Body of pancreas (tissue), 4 donors: ENCODE measurements at places on chromosomes 7 and 10. TPM values are rescaled to one million over a fixed set of nuclear protein-coding genes. Genes with fewer than 3 reads are reported as not detected.

DNA sequence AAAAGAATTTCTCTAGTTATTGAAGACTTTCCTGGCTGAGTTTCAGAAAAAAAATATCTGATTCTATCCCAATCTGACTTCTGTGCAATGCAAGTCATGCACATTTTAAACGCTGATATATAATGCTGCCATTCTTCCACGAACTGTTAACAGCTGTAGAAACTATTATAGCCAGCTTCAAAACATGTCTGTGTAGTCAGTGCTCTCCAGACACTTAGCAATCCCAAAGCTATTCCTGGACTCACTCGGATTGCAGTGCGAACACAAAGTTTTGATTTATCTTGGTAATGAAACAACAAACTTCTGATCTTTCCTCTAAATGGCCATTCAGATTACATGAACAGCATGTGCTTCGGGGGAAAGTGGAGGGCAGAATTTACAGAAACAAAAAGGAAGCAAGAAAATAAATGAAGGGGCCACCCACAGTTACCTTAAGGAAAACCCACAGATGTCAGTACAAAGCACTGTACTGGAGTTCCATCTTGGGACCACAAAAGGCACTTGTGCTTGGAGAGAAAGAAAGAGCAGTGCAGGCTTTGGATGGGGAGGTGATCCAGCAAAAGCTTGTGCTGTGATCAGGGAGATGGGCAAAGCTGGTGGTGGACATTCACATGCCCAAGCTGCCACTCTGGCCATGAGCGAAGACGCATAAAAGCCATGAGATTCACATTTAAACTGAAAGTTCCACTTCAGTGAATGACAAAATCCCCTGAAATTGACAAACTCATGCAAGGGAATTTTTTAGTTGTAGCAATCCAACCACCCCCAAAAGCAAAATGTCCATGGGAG is 32.1 kb upstream of the ADO start:
- H3K27ac ChIP-seq: no peak overlapping the region
- no peak for DNase-seq
- H3K4me3 ChIP-seq: no peak overlapping the region
- H3K4me1 ChIP-seq: no peaks in the 10 kb centered on the region
- H3K36me3 ChIP-seq: no peaks in the 10 kb centered on the region
- no peaks in the 10 kb centered on the region for H3K27me3 ChIP-seq

- H3K4me1 ChIP-seq: no peaks in the 10 kb centered on the region
- no peak overlapping the region for H3K4me3 ChIP-seq
- no peaks in the 10 kb centered on the region for H3K36me3 ChIP-seq
- DNase-seq: no peak
- H3K27me3 ChIP-seq: no peaks in the 10 kb centered on the region
Measured at GRCh38 chr10:20644421-20644820, 252.7 kb downstream of the NEBL start.

DNA sequence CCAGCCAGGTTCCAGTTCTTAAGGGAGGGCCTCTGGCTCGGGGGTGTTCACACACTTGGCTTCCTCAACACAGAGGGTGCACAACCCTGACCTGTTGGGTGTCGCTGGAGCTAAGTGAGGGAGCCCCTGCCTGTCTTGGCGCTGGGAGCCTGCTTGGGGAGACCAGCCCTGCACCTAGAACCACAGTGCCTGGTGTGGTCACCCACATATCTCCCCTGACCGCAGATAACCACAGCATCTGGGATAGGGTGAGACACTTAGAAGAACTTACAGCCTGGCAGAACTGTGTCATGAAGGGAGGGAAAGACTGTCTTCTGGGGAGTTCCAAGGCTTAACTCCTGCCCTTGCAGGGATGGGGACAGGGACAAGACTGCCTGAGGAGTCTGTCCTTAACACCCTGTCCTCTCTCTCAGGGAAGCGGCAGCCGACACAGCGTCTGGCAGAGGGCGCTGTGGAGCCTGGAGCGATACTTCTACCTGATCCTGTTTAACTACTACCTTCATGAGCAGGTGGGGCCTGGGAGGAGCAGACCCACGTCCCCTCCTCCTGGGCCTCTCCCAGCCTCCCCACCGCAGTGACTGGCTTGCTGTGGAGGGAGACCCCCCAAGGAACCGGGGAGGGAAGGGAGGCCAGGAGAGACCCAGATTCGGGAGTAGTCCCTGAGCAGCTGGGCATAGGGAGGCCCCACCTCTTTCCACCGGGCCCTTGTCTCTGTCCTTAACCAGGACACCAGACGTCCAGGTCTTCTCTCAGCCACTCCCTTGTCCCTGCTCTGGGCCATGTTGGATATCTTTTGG is 59.0 kb downstream of the PALD1 start:
- DNase-seq: peak; percentile 34
- no peaks in the 10 kb centered on the region for H3K36me3 ChIP-seq
- no peak overlapping the region for H3K4me3 ChIP-seq
- H3K27me3 ChIP-seq: no peaks in the 10 kb centered on the region
- no peaks in the 10 kb centered on the region for H3K4me1 ChIP-seq

DNA sequence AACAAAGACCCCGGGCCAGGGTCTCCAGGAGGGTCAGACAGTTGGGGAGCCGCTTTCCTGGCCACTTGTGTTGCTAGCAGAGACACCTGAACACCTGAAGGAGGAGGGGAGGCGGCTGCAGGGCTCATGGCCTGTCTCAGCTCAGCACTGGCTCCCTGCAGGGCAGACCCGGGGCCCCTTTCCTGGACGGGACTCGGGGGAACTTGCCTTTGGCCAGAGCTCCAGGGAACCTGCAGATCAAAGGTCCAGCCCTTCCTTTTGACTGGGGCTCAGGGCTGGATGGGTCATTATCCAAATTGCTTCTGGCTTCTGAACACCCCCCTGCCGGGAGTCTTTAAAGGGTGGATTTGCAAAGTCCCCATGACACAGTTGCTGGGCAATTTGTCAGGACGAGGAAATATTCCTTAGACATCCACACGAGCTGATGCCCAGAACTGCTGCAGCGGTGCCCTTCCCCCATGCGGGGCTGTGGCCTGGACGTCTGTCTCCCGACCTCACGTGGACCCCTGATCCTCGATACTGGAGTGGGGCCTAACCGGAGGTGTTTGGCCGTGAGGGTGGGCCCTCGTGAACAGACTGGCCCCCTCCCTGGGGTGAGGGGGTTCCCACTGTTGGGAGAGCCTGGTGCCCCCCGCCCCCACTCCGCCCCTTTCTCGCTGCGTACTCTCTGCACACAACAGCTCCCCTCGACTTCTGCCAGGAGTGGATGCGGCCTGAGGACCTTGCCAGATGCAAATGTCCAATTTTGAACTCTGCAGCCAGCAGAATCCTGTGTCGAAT is 194.3 kb downstream of the ELFN1 start:
- H3K36me3 ChIP-seq: no peaks in the 10 kb centered on the region
- DNase-seq: no peak
- H3K27me3 ChIP-seq: no peaks in the 10 kb centered on the region
- no peaks in the 10 kb centered on the region for H3K4me1 ChIP-seq
- H3K4me3 ChIP-seq: no peak overlapping the region
- H3K27ac ChIP-seq: no peak overlapping the region

- no peak for DNase-seq
- no peaks in the 10 kb centered on the region for H3K27me3 ChIP-seq
- H3K36me3 ChIP-seq: no peaks in the 10 kb centered on the region
Measured at GRCh38 chr10:71271662-71272055, 47.4 kb upstream of the SLC29A3 start.

- H3K4me1 ChIP-seq: no peaks in the 10 kb centered on the region
- no peak overlapping the region for H3K4me3 ChIP-seq
- H3K27me3 ChIP-seq: no peaks in the 10 kb centered on the region
- no peak overlapping the region for H3K27ac ChIP-seq
Measured at GRCh38 chr7:154795437-154795836, 207.5 kb downstream of the PAXIP1 start.

Gene LIPA
- total RNA-seq: 19.8 TPM

Gene MKI67
- 0.33 TPM for total RNA-seq

DNA sequence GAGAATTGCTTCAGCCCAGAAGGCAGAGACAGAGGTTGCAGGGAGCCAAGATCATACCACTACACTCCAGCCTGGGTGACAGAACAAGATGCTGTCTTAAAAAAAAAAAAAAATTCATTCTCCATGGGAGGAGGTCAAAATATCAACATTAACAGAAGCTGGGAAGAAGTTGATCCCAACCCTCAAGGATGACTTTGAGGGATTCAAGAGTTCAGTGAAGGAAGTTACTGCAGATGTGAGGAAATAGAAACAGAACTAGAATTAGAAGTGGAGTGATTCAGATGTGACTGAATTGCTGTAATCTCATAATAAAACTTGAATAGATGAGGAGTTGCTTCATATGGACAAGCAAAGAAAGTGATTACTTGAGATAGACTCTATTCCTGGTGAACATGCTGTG is 19.7 kb upstream of the RPEL1 start:
- no peaks in the 10 kb centered on the region for H3K27me3 ChIP-seq
- DNase-seq: no peak
- H3K36me3 ChIP-seq: no peaks in the 10 kb centered on the region
- H3K27ac ChIP-seq: no peak overlapping the region
- H3K4me1 ChIP-seq: peaks cover 6% of the 10 kb centered on the region
- no peak overlapping the region for H3K4me3 ChIP-seq

DNA sequence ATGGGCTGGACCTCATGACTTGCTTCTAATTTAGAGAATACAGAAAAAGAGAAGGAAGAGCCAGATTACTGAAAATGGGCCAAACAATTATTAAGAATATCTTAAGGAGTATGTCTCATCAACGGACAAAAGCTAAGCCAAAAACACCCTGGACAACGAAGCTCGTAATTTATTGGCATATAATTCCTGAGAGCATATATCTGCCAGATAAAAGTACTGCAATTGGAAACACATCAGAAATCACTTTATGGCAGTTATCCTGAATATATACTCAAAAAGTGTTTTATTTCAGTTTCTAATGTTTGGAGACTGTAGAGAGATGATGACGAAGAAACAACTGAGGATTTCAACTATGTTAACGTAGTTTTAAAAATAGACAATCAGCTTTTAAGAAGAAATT is 211.8 kb downstream of the CSTF2T start:
- no peaks in the 10 kb centered on the region for H3K4me1 ChIP-seq
- no peak for DNase-seq
- H3K27ac ChIP-seq: no peak overlapping the region
- H3K27me3 ChIP-seq: no peaks in the 10 kb centered on the region
- no peak overlapping the region for H3K4me3 ChIP-seq
- H3K36me3 ChIP-seq: no peaks in the 10 kb centered on the region

DNA sequence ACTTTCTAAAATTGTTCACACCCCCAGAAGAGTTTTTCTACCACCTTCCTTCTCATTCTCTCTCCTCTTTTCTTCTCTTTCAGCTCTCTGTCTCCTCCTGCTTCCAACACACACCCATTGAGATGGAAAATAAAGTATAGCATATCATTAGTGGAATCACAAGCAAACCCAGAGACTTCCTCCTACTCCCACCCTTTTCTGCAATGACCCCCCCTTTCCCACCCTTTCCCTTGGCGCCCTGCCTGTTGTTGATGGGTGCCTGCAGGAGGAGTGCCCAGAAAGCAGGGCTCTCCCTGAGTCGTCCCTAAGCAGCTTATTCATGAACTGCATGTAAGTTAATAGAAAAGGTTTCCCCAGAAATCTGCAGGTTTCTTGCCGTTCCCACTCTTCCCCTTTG is 300.0 kb downstream of the PLXNA4 start:
- H3K36me3 ChIP-seq: no peaks in the 10 kb centered on the region
- peaks cover 4% of the 10 kb centered on the region for H3K4me1 ChIP-seq
- no peaks in the 10 kb centered on the region for H3K27me3 ChIP-seq
- H3K4me3 ChIP-seq: no peak overlapping the region

Gene GIMAP7
- 3.6 TPM for total RNA-seq

DNA sequence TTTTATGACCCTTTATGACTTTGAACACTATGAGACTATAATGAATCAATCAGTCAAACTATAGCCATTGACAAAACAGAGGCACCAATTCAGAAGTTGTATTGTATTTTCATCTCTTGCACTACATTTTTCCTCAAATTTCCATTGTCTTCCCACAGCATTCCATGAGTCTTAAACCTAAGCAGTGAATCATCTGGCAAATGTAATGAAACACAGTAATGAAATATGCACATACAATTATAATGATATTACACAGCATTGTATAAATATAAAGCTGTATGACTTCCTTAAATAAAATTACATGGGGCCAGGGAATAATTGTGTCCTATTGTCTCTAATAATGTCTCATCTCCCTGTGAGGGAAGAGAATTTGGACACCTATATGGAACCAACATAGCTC is 45.0 kb downstream of the VWDE start:
- no peaks in the 10 kb centered on the region for H3K27me3 ChIP-seq
- H3K27ac ChIP-seq: no peak overlapping the region
- H3K4me1 ChIP-seq: no peaks in the 10 kb centered on the region
- no peak for DNase-seq
- no peaks in the 10 kb centered on the region for H3K36me3 ChIP-seq

Gene GNGT1
- not detected for total RNA-seq

- DNase-seq: peak; percentile 86
- H3K36me3 ChIP-seq: no peaks in the 10 kb centered on the region
- peaks cover 53% of the 10 kb centered on the region for H3K4me1 ChIP-seq
- H3K27me3 ChIP-seq: no peaks in the 10 kb centered on the region
- no peak overlapping the region for H3K4me3 ChIP-seq
- peak overlapping the region; percentile 97 for H3K27ac ChIP-seq
Measured at GRCh38 chr7:1028775-1029636, 15.3 kb upstream of the GPR146 start.

Gene TMEM72
- 10.2 TPM for total RNA-seq

Gene NEUROG3
- not detected for total RNA-seq

GRCh38 chr10:75018251-75018650 is 93.2 kb upstream of the SAMD8 start:
- H3K4me1 ChIP-seq: peaks cover 62% of the 10 kb centered on the region
- no peaks in the 10 kb centered on the region for H3K27me3 ChIP-seq
- H3K4me3 ChIP-seq: no peak overlapping the region
- no peaks in the 10 kb centered on the region for H3K36me3 ChIP-seq
- no peak for DNase-seq

DNA sequence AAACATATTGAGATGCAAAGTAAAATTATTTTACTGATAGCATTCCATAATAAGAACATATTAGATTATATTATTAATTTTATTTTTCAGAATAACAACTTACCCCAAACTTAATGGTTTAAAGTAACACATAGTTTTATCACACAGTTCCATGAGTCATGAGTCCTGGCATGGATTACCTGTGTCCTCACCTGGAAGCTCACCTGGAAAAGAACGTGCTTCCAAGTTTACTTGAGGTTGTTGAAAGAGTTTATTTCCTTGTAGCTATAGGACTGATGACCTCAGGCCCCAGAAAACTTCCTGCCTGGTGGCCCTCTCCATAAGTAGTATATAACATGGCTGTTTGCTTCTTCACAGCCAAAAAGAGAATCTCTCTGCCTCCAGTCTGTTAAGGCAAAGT is 254.6 kb downstream of the TFEC start:
- H3K27ac ChIP-seq: no peak overlapping the region
- H3K27me3 ChIP-seq: no peaks in the 10 kb centered on the region
- no peak overlapping the region for H3K4me3 ChIP-seq
- DNase-seq: peak; percentile 48
- no peaks in the 10 kb centered on the region for H3K4me1 ChIP-seq

- H3K27me3 ChIP-seq: no peaks in the 10 kb centered on the region
- H3K4me1 ChIP-seq: no peaks in the 10 kb centered on the region
- no peak overlapping the region for H3K27ac ChIP-seq
- no peak overlapping the region for H3K4me3 ChIP-seq
- no peak for DNase-seq
- H3K36me3 ChIP-seq: no peaks in the 10 kb centered on the region
Measured at GRCh38 chr7:15291699-15292098, 270.1 kb downstream of the AGMO start.

Gene TBX20
- total RNA-seq: not detected
